Activated CD4-positive, alpha-beta T cell treated with anti-CD3 and anti-CD28 coated beads for 36 hours (primary cell): ENCODE measurements at places on chromosomes 12 and 14. TPM values are rescaled to one million over a fixed set of nuclear protein-coding genes. Genes with fewer than 3 reads are reported as not detected.

GRCh38 chr12:30822385-30823155 lies 67.8 kb upstream of the CAPRIN2 start:
- peak; percentile 51 for DNase-seq

The SSPN gene
- total RNA-seq, result not detected

DNA sequence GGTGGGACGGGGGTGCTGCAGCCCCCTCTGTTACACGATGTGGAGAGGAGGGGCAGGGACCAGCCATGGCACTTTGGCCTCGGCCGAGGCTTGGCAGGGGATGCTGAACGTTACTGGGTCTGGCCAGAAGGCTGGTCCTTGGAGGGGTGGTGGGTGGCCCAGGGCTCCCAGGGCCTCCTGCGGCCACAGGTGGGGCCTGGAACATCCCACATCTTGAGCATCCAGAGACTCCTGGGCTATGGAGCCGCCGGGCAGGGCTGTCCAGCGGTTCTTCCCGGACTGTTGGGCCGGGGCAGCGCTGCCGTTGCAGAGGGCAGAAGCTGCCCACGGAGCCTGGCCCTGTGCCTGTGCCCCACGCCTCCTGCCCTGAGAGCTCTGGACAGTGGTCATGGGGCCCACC lies 15.9 kb downstream of the KIF26A start:
- DNase-seq, result no peak

GRCh38 chr12:45284096-45284901 lies 68.4 kb downstream of the ANO6 start:
- no peak for DNase-seq

GRCh38 chr14:51176839-51177238 lies 63.2 kb upstream of the TMX1 start:
- no peak for DNase-seq

- DNase-seq, result no peak
Measured at GRCh38 chr12:42585154-42585840, 4.2 kb downstream of the PRICKLE1 start.

- DNase-seq, result no peak
Measured at GRCh38 chr14:38090506-38090905, 117.2 kb upstream of the SSTR1 start.

- no peak for DNase-seq
Measured at GRCh38 chr12:19630536-19630935, 191.2 kb downstream of the AEBP2 start.

DNA sequence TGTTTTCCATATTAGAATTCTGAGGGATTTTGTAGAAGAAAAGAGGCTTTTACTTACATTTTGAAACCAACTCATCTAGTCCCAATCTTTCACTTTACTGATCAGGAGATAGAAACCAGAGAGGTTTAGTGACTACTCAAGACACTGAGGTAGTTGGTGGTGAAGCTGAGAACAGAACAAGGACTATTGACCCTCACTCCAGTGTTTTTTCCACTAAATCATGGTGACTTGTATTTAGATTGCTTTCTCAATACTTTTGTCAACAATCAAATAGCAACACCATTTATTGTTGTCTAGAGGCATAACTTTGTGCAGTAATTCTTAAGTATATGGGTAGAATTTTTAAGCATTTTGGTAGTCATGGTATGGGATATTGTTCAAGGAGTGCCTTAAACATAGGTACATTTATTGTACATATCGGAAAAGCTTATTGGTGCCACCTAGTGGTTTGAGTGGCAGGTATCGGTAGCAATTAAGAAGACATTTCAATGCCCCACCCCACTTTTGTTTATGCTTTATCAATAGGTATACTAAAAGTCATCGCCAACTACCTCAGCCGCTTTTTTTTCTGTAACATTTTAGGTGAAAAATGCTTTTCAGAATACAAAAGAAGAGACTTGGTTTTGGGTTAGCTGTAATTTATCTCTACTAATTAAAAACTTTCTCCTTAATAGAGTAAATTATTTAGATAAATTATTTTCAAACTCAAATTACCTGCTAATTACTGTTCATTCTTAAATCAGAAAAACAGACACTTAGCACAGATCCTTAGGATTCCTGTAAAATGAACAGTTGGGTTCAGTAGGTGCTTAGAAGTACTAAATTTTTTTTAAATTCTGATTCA lies 47.3 kb upstream of the PAWR start:
- DNase-seq, result peak; percentile 43

GRCh38 chr12:131720241-131720640 lies 9.4 kb downstream of the SFSWAP start:
- DNase-seq, result no peak

The ZC3H14 gene
- total RNA-seq, result 46.9 TPM

DNA sequence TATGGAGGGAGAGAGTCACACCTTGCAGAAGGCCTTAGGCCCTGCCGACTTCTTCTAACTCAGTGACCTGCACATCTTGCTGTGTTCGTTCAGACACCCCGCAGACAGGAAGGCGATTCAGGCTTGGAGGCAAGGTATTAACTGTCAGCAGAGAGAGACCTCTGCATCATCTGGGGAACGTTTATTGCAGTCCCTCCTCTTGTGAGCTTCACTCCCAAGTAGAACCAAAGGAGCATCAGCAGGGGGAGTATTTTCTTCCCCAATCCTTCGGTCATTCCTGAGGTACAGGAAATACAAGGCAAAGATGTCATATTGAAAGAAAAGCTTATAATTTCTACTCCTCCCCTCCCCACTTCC lies 217.9 kb downstream of the CRADD start:
- DNase-seq, result no peak

The KIAA0586 gene
- total RNA-seq, result 32.0 TPM

The HHIPL1 gene
- total RNA-seq, result 0.07 TPM

DNA sequence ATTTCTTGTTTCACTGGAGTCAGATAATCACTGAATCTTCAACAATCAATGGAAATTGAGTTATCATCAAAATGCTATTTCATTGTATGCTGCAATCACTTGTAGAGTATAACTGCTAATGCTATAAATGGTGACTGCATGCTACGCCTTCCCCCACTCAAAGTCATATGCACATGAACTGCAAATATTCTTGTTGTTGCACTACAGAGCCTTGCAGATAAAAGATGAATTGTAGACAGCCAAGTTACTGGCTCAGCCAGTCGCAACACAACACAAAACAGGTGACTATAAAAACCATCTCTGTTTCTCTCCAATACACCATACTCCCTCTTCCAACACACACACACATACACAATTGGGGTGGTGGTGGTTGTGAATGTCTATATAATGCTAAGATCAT lies 171.0 kb upstream of the HMGA2 start:
- no peak for DNase-seq

The DNAJC22 gene
- not detected for total RNA-seq

- DNase-seq, result no peak
Measured at GRCh38 chr12:13523536-13524307, 327.2 kb downstream of the EMP1 start.

DNA sequence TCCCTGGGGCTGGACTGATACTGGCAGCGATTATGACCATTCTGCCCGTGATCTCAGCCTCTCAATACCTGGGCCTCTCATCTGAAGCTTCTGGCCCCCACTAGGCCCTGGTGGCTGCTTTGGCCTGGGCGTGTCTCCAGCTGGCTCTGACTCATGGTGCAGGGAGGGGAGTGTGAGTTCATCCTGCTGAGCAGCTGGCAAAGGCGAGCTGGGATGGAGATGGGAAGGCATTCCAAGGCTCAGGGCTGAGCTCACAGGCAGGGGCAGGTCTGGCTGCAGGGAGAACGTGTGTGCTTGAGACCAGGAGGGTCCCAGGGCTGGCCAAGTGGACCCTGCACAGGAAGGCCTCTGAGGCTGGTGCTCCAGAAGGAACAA lies 221.8 kb downstream of the TMEM121 start:
- no peak for DNase-seq

DNA sequence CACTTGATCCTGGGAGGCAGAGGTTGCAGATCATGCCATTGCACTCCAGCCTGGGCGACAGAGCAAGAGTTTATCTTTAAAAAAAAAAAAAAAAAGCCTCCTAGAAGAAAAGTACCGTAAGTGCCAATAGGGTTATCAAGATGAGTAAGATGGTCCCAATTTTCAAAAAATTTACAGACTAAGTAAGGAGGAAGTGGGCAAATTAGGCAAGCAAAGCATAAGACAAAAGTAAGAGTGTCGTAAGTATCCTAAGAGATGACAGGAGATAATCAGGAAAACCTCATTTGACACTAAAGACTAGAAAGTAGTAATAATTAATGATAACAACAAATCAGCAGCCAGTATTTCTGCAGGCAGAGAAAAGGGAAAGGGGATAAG lies 12.2 kb downstream of the PYM1 start:
- no peak for DNase-seq

DNA sequence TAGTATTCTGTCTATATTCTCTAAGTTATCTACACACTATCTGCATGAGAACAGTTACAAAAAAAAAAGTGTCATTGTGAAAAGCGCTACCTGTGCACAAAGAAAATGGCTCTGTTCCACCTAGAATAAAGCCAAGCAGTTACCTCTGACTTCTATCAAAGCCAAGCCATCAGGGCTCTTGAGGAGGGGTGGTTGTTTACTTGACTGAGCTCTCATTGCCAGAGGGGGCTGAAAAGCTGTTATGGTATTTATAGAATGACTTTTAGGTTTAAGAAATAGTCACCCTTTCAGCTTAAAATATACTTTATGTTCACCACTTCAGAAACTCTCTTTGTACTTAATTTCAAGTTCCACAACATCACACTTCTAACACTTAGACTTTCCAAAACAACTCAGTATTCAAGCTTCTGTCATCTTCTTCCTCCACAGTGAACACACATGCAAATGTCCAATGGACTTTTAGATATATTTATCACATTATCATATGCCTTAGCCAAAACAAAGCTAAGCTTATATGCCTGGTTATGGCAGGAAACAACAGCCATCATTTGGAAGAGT lies 7.5 kb downstream of the ITPR2 start:
- DNase-seq, result no peak

The TUBA1C gene
- 338 TPM for total RNA-seq
